Astrocyte (in vitro differentiated cells and primary cell): ENCODE measurements at places on chromosomes 3 and 15. TPM values are rescaled to one million over a fixed set of nuclear protein-coding genes. Genes with fewer than 3 reads are reported as not detected.
A peak's percentile ranks its signal among the peaks of the same experiment; 100 is the strongest.

GRCh38 chr3:61927332-61927731 is 366.0 kb downstream of the PTPRG start:
- peak; percentile 93 for DNase-seq
- H3K36me3 ChIP-seq: no peaks in the 10 kb centered on the region

DNA sequence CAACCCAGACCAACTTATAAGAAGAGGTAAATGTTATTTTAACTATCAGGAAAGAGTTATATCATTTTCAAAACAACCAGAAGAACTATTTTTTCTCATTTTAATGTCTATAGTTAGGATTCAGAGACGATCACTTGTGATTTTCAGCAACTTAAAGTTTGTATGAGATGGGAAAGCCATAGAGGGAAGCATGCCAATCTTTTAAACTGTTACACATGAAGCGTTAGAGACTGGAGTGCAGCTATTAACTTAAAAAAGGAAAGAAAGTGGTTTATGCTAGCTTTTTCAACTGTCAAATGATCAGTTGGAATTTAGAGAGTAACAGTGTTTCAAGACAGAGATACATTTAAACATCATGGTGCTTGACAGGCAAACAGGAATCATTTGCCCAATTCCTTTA is 91.7 kb upstream of the LPP start:
- H3K4me1 ChIP-seq: peaks cover 4% of the 10 kb centered on the region
- no peaks in the 10 kb centered on the region for H3K27me3 ChIP-seq
- no peaks in the 10 kb centered on the region for H3K36me3 ChIP-seq
- no peak overlapping the region for H3K4me3 ChIP-seq

The TRH gene
- total RNA-seq: 0.14 TPM in 1 of 2 replicates, not detected in the other

DNA sequence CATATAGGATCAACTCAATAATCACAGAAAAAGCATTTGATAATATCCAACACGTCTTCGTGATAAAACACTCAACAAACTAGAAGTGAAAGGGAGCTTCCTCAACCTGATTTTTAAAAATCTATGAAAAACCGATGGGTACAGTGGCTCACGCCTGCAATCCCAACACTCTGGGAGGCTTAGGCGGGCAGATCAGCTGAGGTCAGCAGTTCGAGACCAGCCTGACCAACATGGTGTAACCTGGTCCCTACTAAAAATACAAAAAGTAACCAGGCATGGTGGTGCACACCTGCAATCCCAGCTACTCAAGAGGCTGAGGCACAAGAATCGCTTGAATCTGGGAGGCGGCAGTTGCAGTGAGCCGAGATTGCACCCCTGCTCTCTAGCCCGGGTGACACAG is 2.2 kb upstream of the MFGE8 start:
- H3K27me3 ChIP-seq: no peaks in the 10 kb centered on the region
- no peak overlapping the region for H3K27ac ChIP-seq
- no peak overlapping the region for H3K4me3 ChIP-seq
- H3K36me3 ChIP-seq: no peaks in the 10 kb centered on the region
- no peak for DNase-seq
- H3K4me1 ChIP-seq: peaks cover 35% of the 10 kb centered on the region

- no peaks in the 10 kb centered on the region for H3K36me3 ChIP-seq
- no peaks in the 10 kb centered on the region for H3K4me1 ChIP-seq
- H3K27me3 ChIP-seq: no peaks in the 10 kb centered on the region
- H3K4me3 ChIP-seq: no peak overlapping the region
Measured at GRCh38 chr3:20097015-20097414, 56.8 kb downstream of the KAT2B start.

The ASB14 gene
- total RNA-seq: not detected in 2 replicates

GRCh38 chr3:49723296-49723627 is 489 bp downstream of the GMPPB start:
- no peaks in the 10 kb centered on the region for H3K27me3 ChIP-seq
- H3K4me3 ChIP-seq: peak overlapping the region; percentile 97
- H3K36me3 ChIP-seq: peaks cover 13% of the 10 kb centered on the region
- peak; percentile 29 for DNase-seq
- H3K27ac ChIP-seq: peak overlapping the region; percentile 88

DNA sequence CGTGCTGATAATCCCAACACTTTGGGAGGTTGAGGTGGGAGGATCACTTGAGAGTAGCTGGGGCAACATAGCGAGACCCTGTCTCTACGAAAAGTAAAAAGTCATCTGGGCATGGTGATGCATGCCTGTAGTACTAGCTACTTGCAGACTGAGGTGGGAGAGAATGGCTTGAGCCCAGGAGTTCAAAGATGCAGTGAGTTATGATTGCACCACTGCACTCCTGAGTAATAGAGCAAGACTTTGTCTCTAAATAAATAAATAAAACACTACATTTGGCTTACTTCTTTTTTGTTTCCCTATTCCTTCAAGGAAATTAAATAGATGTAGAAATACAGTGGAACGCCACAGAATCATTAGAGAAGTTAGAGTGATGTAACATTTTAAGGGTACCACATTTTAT is 20.1 kb upstream of the LDHAL6B start:
- H3K36me3 ChIP-seq: peaks cover 16% of the 10 kb centered on the region
- no peaks in the 10 kb centered on the region for H3K27me3 ChIP-seq
- peak; percentile 68 for DNase-seq
- H3K4me1 ChIP-seq: peaks cover 13% of the 10 kb centered on the region

The NANOGP8 gene
- not detected in 2 replicates for total RNA-seq

DNA sequence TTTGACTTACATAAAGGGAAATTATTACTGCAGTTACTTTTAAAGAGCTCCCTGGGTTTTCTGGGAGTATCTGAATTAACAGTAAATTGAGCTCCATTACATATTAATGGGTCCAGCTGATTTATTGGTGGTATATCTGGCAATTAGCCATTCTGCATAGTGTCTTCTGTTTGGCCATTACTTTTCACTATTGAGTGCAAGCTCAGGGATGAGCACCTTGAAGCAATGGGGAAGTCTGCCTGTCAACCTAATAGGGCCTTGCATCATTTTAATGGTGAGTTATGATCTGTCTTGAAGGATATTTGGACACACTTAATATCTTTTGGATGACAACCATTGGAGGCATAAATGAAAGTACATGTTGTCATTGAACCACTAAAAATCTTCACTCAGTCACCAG is 73.8 kb downstream of the MFSD1 start:
- no peak for DNase-seq
- no peak overlapping the region for H3K4me3 ChIP-seq
- H3K27ac ChIP-seq: no peak overlapping the region
- H3K27me3 ChIP-seq: peaks cover 3% of the 10 kb centered on the region
- H3K4me1 ChIP-seq: no peaks in the 10 kb centered on the region
- no peaks in the 10 kb centered on the region for H3K36me3 ChIP-seq

DNA sequence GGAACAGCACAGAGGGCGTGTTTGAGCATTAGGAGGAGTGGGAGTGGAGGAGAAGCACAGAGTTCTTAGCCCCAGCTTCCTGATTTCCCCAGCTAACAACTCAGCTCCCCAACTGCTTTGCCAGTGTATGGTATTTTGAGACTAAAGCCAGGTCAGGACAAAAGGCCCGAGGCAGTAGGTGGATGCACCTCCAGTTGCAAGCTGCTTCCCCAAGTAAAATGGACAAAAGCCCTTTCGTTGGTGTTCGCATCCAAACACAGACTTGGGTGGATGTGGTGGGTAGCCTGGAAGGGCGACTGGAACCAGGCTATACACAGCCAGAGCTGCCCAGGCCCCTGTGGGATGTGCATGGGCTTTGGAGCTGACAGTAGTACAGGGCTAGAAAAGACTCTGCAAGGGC is 12.3 kb upstream of the EHD4 start:
- no peaks in the 10 kb centered on the region for H3K36me3 ChIP-seq
- peaks cover 4% of the 10 kb centered on the region for H3K4me1 ChIP-seq
- DNase-seq: no peak

GRCh38 chr3:13200946-13201345 is 127.7 kb upstream of the IQSEC1 start:
- no peak for DNase-seq
- peaks cover 26% of the 10 kb centered on the region for H3K27me3 ChIP-seq
- H3K27ac ChIP-seq: no peak overlapping the region
- no peaks in the 10 kb centered on the region for H3K36me3 ChIP-seq

GRCh38 chr3:38154625-38155255 is 10.6 kb upstream of the OXSR1 start:
- H3K27ac ChIP-seq: no peak overlapping the region
- no peak overlapping the region for H3K4me3 ChIP-seq
- no peak for DNase-seq
- no peaks in the 10 kb centered on the region for H3K27me3 ChIP-seq

- no peak overlapping the region for H3K27ac ChIP-seq
- no peaks in the 10 kb centered on the region for H3K27me3 ChIP-seq
- no peaks in the 10 kb centered on the region for H3K36me3 ChIP-seq
- peaks cover 15% of the 10 kb centered on the region for H3K4me1 ChIP-seq
- peak; percentile 75 for DNase-seq
- H3K4me3 ChIP-seq: no peak overlapping the region
Measured at GRCh38 chr15:66955871-66956585, 109.4 kb upstream of the SMAD3 start.

GRCh38 chr3:157129803-157130466 is 30.0 kb downstream of the CCNL1 start:
- no peaks in the 10 kb centered on the region for H3K36me3 ChIP-seq
- peak; percentile 57 for DNase-seq
- H3K27me3 ChIP-seq: no peaks in the 10 kb centered on the region
- peak overlapping the region; percentile 97 for H3K27ac ChIP-seq
- peaks cover 66% of the 10 kb centered on the region for H3K4me1 ChIP-seq

DNA sequence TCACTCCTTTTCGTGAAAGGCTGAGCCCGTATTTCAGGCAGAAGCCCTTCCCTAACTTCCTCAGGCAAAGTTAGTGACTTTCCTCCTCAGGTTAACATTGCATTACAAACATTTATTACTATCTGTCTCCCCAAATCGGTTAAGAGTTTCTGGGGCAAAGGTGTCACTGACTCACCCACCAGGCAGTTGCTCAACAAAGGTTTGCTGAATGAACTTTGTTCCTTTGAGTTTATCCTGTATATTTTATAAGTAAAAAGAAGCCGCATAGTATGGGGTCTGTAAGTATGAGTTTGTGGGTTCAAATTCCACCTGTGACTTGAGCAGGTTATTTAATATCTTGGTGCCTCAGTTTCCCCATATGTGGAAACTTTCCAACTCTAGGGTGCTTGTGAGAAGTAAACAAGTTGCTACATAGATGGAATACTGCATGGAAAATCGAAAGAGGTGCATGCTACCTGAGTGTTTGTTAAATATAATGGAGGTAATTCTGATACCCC is 177.7 kb downstream of the THRB start:
- no peaks in the 10 kb centered on the region for H3K4me1 ChIP-seq
- H3K36me3 ChIP-seq: no peaks in the 10 kb centered on the region
- no peak for DNase-seq
- no peak overlapping the region for H3K4me3 ChIP-seq
- H3K27ac ChIP-seq: no peak overlapping the region

DNA sequence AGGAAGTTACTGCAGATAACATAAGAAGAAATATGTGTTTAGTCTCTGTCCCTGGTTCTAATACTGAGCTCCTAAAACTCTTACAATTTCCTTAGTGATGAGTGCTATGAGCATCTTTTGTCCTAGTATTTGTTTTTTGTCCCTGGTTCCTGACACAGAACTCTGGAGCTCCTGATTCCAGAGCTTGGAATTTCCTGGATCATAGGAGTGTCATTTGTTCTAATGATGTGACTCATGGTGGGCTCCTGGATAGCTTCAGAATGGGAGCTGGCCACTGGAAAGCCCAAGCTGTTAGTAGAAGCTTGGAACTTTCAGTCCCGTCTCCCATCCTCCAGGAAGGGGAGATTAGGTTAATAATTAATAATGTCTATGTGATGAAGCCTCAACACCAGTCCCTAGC is 98.2 kb downstream of the CNTN6 start:
- no peak overlapping the region for H3K27ac ChIP-seq
- H3K4me3 ChIP-seq: no peak overlapping the region
- no peaks in the 10 kb centered on the region for H3K36me3 ChIP-seq
- H3K4me1 ChIP-seq: peaks cover 8% of the 10 kb centered on the region
- H3K27me3 ChIP-seq: no peaks in the 10 kb centered on the region
- DNase-seq: peak; percentile 42

The GTF2E1 gene
- 28.8 and 31.6 TPM in 2 replicates for total RNA-seq

- H3K27ac ChIP-seq: no peak overlapping the region
- DNase-seq: peak; percentile 40
- peaks cover 6% of the 10 kb centered on the region for H3K4me1 ChIP-seq
- no peaks in the 10 kb centered on the region for H3K36me3 ChIP-seq
- H3K27me3 ChIP-seq: no peaks in the 10 kb centered on the region
- H3K4me3 ChIP-seq: no peak overlapping the region
Measured at GRCh38 chr3:38004415-38005075, 14.0 kb downstream of the VILL start.

The C2CD4A gene
- not detected in 2 replicates for total RNA-seq

DNA sequence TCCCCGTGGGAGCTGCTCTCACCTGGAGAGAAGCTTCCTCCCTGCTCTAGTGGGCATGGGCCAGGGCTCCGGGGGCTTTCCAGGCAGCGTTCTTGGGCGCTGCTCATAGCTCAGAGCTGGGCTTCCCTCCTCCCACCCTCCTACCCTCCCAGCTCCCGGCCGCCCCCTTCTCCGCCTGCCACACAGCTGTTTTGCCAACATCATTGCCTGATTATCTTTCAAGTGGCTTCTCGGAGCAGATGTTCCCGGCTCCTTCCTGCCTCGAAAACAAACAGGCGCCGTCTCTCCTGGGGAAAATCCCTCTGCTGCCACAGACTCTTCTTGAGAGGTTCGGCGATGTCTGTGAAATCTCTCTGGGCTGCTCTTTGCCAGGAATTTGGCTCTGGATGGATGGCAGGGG is 195.6 kb downstream of the RPLP1 start:
- DNase-seq: no peak
- H3K27ac ChIP-seq: no peak overlapping the region

DNA sequence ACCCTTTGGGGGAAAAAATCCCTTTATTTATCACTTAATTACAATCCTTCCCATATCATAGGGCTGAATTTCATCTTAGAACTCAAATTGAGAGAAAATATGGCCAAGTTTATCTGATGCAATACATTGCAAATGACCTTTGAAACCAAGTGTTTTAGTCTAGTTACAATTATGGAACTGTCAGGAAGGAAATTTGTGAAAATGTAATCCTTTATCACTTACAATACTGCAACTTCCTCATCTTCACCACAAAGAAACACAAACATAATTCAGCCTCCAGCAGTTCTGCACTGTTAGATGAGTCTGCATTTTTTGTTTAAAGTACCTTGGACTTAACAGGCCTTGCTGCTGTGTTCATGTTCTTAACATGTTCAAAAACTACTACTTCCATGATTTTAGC is 4.6 kb downstream of the CCPG1 start:
- no peaks in the 10 kb centered on the region for H3K36me3 ChIP-seq
- no peak overlapping the region for H3K4me3 ChIP-seq
- peak; percentile 37 for DNase-seq

GRCh38 chr3:158640646-158641045 is 3.7 kb upstream of the GFM1 start:
- peaks cover 3% of the 10 kb centered on the region for H3K4me1 ChIP-seq
- DNase-seq: no peak
- no peak overlapping the region for H3K27ac ChIP-seq

The RASGRP1 gene
- total RNA-seq: 0.50 and 1.4 TPM in 2 replicates

DNA sequence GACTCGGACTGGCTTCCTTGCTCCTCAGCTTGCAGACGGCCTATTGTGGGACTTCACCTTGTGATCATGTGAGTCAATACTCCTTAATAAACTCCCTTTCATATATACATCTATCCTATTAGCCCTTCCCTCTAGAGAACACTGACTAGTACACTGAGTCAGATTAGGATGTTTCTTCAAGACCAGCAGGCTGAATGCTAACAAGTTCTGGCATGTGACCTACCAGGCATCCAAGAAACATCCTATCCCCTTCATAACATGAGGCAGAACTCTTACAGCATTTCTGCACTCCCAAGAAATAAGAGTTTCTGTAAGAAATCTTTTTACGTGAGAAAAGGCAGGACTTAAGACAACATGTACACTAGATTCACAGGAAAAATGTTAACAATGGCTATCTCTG is 9.3 kb downstream of the CFAP92 start:
- no peak for DNase-seq
- peaks cover 17% of the 10 kb centered on the region for H3K27me3 ChIP-seq
- H3K27ac ChIP-seq: no peak overlapping the region
- no peak overlapping the region for H3K4me3 ChIP-seq
- no peaks in the 10 kb centered on the region for H3K36me3 ChIP-seq
- H3K4me1 ChIP-seq: no peaks in the 10 kb centered on the region
